HepG2 (cell line): ENCODE measurements at places on chromosomes 12 and 14. TPM values are rescaled to one million over a fixed set of nuclear protein-coding genes. Genes with fewer than 3 reads are reported as not detected.

The ESRRB gene
- total RNA-seq, result 0.04 TPM in 1 of 2 replicates, not detected in the other

The SLC4A8 gene
- total RNA-seq, result 0.07 TPM in 1 of 2 replicates, not detected in the other

The MYH6 gene
- total RNA-seq, result not detected in 2 replicates

The LUM gene
- total RNA-seq, result not detected in 2 replicates

The KLRD1 gene
- not detected in 2 replicates for total RNA-seq

The RD3L gene
- total RNA-seq, result not detected in 2 replicates

The MFAP5 gene
- total RNA-seq, result not detected in 2 replicates

The KLRC2 gene
- total RNA-seq, result 0.20 TPM in 1 of 2 replicates, not detected in the other
